ENCODE measurements at places on chromosomes 12 and 14.

- no peaks in the 10 kb centered on the region for H3K27me3 ChIP-seq
- no peak overlapping the region for H3K27ac ChIP-seq
- no peak overlapping the region for H3K4me3 ChIP-seq
- H3K4me1 ChIP-seq = no peaks in the 10 kb centered on the region
- DNase-seq = no peak
- H3K36me3 ChIP-seq = no peaks in the 10 kb centered on the region
Observed at GRCh38 chr12:84995641-84996040, 40.4 kb downstream of the TSPAN19 start.

DNA sequence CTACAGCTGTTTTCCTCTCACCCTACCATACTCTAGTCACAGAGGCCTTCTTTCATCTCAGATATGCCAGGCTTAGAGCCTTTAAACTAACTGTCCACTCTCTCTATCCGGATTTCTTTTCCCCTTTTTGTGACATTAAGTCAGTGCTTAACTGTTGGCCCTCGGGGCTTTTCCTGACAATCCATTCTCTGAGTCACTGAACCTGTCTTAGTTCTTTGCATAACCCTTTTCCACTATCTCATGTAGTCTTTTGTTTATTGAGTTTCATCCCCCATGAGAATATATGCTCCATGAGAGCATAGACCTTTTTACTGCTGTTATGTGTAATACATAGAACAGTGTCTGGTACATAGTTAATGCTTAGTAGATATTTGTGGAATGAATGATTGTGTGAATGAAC lies 68.7 kb downstream of the PLEKHA5 start:
- no peak for DNase-seq
- no peak overlapping the region for H3K27ac ChIP-seq
- no peaks in the 10 kb centered on the region for H3K36me3 ChIP-seq

GRCh38 chr12:5081016-5081415 lies 37.3 kb downstream of the KCNA5 start:
- no peaks in the 10 kb centered on the region for H3K4me1 ChIP-seq
- H3K27ac ChIP-seq = no peak overlapping the region
- no peaks in the 10 kb centered on the region for H3K36me3 ChIP-seq
- no peak overlapping the region for H3K4me3 ChIP-seq
- DNase-seq = no peak
- no peaks in the 10 kb centered on the region for H3K27me3 ChIP-seq

DNA sequence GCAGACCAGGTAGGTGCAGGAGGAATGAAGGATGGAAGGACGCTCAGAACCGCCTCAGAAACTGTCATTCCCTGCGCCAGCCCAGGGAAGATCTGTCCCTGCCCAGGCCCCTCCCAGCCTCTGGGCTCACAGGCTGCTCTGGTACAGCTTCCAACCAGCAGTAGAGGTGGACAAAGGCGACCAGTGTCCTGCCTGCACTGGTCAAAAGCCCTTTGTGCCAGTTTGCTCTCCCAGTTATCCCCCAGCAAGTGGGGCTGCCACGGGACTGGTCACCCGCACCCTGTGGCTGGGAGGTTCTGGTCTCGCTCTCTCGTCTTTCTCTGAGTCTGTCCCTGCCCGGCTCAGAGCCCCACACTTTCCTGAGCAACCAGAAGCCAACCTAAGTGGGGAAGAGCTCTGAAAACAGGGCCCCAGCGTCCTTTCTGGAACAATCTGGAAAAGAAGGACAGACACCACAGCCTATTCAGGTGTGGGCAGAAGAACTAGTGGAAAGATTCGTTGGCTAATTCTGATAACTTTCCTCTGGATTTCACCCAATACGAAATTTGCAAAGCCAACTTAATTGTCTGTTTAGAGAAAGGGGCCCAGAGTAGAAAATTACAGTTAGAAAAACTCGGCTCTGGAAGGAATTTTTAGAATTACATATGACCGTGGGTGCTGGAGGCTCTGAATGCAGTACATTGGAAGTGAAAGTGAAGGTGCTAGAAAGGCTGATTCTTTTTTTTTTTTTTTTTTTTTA lies 21.7 kb downstream of the SNRNP35 start:
- H3K36me3 ChIP-seq = no peaks in the 10 kb centered on the region
- no peak for DNase-seq

DNA sequence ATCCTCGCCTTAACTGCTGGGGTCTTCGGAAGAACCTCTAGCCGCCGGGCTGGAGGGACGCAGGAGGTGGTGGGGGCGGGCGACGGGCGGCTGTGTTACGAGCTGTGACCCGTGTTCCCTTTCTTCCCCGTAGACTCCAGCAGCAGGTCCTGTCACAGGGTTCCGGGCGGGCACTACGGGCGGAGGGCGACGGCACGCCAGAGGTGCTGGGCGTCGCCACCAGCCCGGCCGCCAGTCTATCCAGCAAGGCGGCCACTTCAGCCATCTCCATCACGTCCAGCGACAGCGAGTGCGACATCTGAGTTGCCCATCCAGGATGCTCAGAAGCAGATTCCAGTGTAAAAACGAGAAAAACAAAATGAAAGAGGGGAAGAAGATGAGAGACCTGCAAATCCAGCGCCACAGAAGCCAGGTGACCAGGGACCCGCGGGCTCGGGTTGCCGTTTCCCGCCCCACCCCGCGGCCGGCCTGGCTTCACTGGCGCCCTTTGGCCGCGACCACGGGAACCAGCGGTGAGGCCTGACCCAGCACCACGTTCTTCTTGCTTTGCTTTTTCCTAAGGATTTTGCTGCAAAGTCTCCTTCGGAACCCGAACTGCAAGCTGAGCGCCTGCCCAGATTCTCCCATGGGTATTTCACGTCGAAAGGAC lies 2.1 kb downstream of the SIX6 start:
- no peak overlapping the region for H3K4me3 ChIP-seq
- no peaks in the 10 kb centered on the region for H3K36me3 ChIP-seq
- DNase-seq = no peak

DNA sequence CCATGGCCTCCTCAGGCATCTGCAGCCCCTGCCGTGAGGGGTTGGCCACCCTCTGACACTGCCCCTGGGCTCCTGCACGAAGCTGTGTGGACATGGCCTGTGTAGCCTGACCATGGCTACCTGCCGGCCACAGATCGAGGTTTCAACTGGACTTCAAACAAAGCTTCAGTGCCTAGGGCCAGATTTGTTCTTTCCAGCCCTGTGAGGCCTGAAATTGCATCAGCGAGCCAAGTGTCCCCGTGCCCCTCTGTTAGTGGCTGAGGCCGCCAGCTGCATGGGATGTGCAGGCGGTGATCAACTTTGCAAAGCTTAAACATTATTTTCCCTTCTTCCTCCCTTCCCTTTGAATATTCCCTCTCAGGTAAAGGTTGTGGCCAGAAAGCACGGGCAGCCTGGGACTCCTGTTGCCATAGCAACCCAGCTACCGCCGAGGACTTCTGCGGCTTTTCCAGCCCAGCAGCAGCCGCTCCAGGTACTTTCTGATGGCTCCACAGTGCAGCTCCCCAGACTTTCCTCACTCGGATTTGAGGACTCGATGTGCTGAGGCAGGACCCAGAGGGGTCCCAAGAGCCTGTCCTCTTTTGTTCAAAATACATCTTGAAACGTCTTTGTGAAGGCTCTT lies 35.8 kb downstream of the DDX51 start:
- no peaks in the 10 kb centered on the region for H3K4me1 ChIP-seq
- no peaks in the 10 kb centered on the region for H3K27me3 ChIP-seq
- H3K27ac ChIP-seq = no peak overlapping the region
- DNase-seq = no peak
- no peak overlapping the region for H3K4me3 ChIP-seq
